ENCODE measurements at places on chromosomes 7 and 10. TPM values are rescaled to one million over a fixed set of nuclear protein-coding genes. Genes with fewer than 3 reads are reported as not detected.

- H3K27me3 ChIP-seq: peaks cover 11% of the 10 kb centered on the region
- no peak overlapping the region for H3K4me3 ChIP-seq
- DNase-seq: no peak
- peaks cover 63% of the 10 kb centered on the region for H3K4me1 ChIP-seq
- H3K27ac ChIP-seq: no peak overlapping the region
Measured at GRCh38 chr7:23369100-23369499, 70.0 kb downstream of the MALSU1 start.

DNA sequence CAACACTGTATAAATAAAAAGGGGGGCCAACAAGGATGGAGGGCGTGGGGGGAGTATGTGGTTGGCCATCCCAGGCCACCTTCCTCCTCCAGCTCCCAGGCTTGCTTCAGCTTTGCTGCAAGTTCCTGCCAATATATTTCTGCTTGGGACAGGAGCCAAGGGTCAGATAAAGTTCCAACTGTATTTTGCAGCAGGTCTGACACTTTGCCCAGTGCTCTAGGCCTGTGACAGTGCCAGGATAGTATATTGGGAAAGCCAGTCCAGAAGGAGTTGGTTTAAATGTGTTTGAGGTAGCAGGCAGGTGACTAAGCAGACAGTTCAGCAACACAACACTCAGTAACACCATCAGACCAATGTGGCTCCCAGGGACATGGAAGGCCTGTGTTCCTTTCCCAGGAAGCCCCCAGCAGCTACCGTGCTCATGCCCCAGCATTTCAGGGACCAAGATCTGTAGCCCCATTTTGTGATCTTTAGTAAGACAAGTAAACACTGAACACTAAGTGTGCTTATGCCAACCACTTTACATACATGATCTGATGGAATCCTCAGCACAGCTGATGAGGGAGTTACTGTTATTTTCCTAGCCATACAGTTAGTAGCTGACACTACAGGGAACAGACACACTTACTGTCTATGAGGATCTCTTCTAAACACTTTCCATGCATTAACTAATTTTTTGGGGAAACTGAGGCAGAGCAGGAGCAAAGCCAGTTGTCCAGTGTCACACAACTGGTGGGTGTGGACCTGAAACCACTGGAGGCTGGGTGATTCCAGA lies 38.9 kb downstream of the DNAJB12 start:
- peak overlapping the region; percentile 33 for H3K27ac ChIP-seq
- no peaks in the 10 kb centered on the region for H3K27me3 ChIP-seq
- DNase-seq: no peak

DNA sequence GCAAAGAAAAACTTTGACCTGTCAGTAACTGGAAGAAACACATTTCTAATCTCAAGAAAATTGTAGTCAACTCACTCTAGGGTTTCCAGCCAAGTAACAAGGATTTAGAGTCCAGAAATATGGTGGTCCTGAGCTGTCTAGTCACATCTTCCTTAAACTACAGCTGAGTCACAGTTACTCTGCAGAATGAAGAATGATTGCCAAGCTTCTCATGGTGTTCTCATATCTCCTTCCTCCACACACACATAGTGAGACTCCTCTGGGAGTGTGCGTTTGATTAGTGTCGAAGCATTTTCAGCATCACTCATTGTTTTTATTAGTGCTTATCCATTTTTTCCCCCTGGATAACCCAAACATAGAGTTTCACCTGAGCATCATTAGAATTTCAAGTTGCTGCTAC lies 93.1 kb upstream of the CXCL12 start:
- H3K36me3 ChIP-seq: peaks cover 1% of the 10 kb centered on the region
- no peak for DNase-seq
- no peak overlapping the region for H3K4me3 ChIP-seq
- H3K4me1 ChIP-seq: no peaks in the 10 kb centered on the region
- no peaks in the 10 kb centered on the region for H3K27me3 ChIP-seq
- H3K27ac ChIP-seq: no peak overlapping the region

DNA sequence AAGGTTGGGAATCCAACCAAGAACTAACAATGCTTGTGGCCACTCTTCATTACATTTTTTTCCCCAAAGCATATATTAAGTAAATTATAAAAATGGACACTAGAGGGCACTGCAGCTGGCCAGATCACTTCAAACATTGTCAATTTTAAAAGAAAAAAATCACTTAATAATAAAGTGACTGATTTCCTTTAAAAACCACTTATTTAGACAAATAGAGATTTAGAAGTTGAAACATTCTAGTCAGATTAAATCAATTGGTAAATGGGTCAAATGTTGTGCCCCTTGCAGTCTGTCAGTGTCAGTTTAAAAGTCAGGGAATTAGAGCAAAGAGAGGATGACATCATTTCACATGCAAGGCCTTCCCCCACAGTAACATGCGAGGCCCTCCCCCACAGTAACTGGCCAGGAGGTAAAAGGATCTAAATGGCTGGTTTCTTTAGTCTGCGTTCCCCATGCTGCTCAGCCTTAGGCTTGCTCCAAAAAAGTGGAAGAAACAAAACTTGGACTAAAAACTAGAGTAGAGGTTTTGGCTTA lies 177.9 kb downstream of the SKAP2 start:
- H3K4me3 ChIP-seq: no peak overlapping the region
- no peaks in the 10 kb centered on the region for H3K4me1 ChIP-seq
- H3K27ac ChIP-seq: no peak overlapping the region
- H3K36me3 ChIP-seq: no peaks in the 10 kb centered on the region
- DNase-seq: no peak

- no peaks in the 10 kb centered on the region for H3K36me3 ChIP-seq
- no peak overlapping the region for H3K4me3 ChIP-seq
Measured at GRCh38 chr7:142889816-142890215, 4.3 kb upstream of the TRPV6 start.

DNA sequence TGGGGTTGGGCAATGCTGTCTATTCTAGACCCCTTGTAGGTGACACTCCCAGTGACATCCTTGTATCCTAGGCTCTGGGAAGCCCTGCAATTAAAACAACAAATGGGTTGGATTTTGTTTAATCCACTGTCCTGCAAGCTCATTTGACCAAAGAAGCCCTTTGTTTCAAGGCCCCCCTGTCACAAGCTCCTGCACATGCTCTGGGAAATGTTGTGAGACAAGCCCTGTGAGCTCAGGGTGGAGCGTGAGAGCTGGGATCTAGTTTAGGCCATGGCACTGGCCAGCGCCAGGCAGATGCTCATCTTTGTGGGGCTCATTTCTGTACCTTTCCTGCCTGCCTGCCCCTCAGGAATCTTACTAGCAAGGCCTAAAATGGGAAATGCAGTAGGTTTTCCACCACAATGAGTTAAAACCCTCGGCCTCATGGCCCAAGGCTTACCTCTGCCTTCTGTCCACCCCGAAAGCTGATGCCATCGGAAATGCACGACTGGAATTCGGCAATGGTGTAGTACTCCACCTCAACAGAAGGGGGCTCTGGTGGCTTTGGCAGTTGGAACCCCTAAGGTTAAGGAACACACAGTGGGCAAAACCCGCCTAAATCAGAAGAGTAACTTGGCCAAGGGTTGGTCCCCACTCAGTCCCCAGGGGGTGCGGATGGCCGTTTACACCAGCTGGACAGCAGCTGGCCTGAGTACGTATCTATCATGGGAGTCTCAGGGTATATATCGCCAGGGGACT lies 112.0 kb downstream of the NEURL1 start:
- peak; percentile 49 for DNase-seq
- no peaks in the 10 kb centered on the region for H3K4me1 ChIP-seq
- H3K27me3 ChIP-seq: no peaks in the 10 kb centered on the region
- H3K4me3 ChIP-seq: no peak overlapping the region

DNA sequence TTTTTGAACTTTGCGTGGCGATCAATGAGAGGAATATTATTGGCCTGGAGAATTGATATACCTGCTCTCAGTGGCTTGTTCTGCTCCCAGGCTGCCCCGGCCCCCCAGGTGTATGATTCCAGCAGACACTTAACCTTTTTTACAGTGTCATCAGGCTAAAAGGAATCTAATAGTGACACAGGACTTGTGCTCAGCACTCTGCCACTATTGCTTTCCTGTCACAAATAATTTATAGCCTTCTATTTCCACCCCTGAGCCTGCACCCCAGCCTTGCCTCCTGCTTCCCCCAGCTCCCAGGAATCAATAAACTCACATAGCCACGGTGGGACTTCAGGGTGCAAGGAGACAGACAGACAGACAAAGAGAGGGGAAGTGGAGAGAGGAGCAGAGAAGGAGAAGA lies 28.3 kb downstream of the PAX2 start:
- no peaks in the 10 kb centered on the region for H3K36me3 ChIP-seq
- H3K4me3 ChIP-seq: no peak overlapping the region
- DNase-seq: no peak
- no peaks in the 10 kb centered on the region for H3K4me1 ChIP-seq
- H3K27ac ChIP-seq: no peak overlapping the region

- H3K27me3 ChIP-seq: no peaks in the 10 kb centered on the region
- peaks cover 2% of the 10 kb centered on the region for H3K36me3 ChIP-seq
- no peak overlapping the region for H3K27ac ChIP-seq
- DNase-seq: no peak
- H3K4me1 ChIP-seq: peaks cover 6% of the 10 kb centered on the region
Measured at GRCh38 chr7:30459591-30460245, 18.9 kb downstream of the NOD1 start.

DNA sequence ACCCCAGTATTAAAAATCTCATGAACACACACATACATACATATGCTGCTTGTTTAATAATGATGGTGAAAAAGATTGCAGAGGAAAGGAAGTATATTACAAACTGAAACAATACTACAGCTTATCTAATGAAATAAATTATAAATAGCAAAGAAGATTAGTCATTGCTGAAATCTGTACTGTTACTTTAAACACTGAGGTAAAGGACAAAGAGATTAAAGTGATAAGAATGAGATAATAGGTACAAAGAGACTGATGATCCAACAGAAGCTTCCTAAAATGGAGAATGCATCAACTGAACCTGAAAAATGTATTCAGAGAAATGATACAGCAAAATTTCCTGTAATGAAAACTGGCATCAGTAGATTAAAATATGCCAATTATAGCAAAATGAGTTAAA lies 91.5 kb upstream of the KCND2 start:
- H3K27ac ChIP-seq: no peak overlapping the region
- H3K4me3 ChIP-seq: no peak overlapping the region
- no peaks in the 10 kb centered on the region for H3K27me3 ChIP-seq
- no peaks in the 10 kb centered on the region for H3K4me1 ChIP-seq
- no peak for DNase-seq

- no peak overlapping the region for H3K27ac ChIP-seq
- no peaks in the 10 kb centered on the region for H3K4me1 ChIP-seq
- DNase-seq: no peak
- H3K27me3 ChIP-seq: peaks cover 7% of the 10 kb centered on the region
Measured at GRCh38 chr10:18195060-18195799, 55.0 kb downstream of the CACNB2 start.

The SLC13A1 gene
- not detected for total RNA-seq

The NANOS1 gene
- total RNA-seq: 0.31 TPM

The RBM48 gene
- 16.1 TPM for total RNA-seq

The DGKB gene
- not detected for total RNA-seq

The TMED4 gene
- total RNA-seq: 73.6 TPM

The FKBP6 gene
- total RNA-seq: not detected

Data from activated T-cell treated with anti-CD3 and anti-CD28 coated beads, Interleukin-2, amount 50 U/mL, for 72 hours (primary cell).